ENCODE measurements at places on chromosomes 4 and X. TPM values are rescaled to one million over a fixed set of nuclear protein-coding genes. Genes with fewer than 3 reads are reported as not detected.

- DNase-seq, result no peak
Observed at GRCh38 chr4:37728064-37728463, 41.9 kb upstream of the RELL1 start.

RRH gene
- not detected for total RNA-seq

SRPK3 gene
- total RNA-seq, result 0.05 TPM

DNA sequence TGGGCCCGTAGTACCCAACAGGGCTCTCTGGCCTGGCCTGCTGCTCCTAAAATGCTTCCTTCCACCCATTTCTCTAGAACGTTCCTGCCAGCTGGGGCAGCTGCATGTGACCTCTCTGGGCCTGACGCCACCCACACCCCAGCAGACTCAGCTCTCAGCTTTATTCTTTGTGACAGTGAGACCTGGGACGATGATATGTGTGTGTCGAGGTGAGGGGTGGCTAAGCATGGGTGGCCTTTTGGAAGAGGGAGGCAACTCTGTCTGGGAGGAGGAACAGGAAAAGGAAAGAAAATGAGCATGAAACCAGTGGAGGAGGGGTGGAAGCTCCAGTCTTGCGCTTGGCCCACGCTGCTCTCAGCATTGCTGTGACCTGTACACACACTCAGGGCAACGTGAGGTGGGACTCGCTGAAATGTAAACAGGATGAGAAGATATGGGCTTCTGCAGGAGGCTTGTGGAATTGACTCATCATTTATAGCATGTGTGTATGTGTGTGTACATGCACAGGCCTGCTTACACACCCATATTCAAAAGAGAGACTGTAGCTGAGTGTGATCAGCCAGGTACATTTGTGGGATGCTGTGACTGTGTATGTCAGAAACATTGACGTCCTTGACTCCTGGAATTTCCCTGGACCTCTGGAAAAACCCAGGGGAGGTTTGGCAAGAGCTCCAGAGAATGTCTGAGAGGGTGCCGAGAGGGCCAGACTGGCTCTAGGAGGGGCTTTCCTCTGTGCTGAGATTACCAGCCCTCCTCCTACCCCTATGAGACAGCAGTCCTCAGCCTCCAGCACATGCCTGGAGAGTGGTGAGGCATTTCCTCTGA, 137.9 kb downstream of the PJA1 start:
- DNase-seq, result peak; percentile 68

GLRB gene
- total RNA-seq, result 17.5 TPM

DNA sequence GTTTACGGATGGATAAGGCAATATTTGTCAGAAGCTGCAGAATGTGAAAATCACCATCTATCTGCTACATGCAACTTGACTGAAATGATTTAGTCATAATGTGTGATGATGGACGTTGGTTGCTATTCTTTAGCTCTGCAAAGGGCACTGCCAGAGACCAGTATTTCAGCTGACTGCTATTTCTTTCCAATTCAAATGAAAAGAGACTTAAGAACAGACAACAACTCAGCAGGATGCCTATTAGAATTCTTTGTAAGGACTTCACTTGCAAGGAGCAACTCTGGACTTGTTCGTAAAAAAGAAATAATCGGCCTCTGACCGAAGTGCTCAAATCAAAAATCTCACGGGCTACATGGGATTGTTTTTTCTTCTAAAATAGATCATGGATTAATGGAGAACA, 262.7 kb downstream of the DHX15 start:
- DNase-seq, result no peak

- peak; percentile 23 for DNase-seq
Observed at GRCh38 chr4:109947457-109947856, 34.8 kb downstream of the EGF start.

GRCh38 chrX:50206753-50207152, 2.2 kb downstream of the CCNB3 start:
- DNase-seq, result no peak

DNA sequence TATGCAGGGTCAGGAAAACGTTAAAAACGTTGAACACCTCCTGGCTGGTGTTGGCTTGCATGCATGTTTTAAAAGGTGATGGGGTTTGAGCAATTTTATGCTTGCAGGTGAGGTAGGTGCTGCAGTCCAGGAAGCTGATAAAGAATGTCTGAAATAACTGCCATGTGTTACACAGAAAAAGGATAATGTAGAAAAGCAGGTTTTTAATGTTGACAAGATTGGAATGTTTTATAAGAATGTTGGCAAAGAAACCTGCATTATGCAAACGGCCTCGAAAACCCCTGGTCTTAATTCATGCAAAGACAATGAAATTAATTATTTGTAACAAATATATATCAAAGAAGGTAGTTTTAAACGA, 723.7 kb upstream of the AGA start:
- DNase-seq, result no peak

GRCh38 chrX:45715748-45716147, 515.1 kb upstream of the DIPK2B start:
- peak; percentile 75 for DNase-seq

DNA sequence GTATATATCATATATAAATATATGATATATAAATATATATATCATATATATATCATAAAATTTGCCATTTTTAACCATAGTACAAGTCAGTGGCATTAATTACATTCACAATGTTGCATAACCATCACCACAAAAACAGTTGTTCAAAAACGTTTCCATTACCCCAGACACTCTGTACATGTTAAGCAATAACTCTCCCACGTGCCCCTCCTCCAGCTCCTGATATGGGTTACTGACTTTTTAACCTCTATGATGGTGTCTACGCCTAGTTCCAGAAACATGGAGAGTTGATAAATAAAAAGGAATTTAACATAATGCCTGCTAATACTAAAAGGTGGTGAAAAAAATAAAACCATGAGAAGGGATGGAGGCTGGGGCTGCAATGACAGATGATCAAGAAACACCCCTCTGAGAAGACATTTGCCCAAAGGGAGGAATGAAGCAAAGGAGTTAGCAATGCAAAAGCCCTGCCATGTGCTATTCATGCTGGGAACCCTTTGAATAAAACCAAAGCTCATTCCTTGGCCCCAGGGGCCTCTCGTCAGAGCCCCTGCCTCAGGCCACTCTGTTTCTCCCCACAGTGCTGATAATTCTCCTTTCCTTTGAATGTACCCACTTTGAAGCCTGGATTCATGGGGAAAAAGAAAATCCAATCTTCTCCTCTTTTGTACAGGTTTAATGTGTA, 144.3 kb downstream of the NWD2 start:
- DNase-seq, result no peak

GPRASP1 gene
- total RNA-seq, result 2.6 TPM

GRCh38 chr4:51842167-51842553, 793 bp upstream of the DCUN1D4 start:
- no peak for DNase-seq

DNA sequence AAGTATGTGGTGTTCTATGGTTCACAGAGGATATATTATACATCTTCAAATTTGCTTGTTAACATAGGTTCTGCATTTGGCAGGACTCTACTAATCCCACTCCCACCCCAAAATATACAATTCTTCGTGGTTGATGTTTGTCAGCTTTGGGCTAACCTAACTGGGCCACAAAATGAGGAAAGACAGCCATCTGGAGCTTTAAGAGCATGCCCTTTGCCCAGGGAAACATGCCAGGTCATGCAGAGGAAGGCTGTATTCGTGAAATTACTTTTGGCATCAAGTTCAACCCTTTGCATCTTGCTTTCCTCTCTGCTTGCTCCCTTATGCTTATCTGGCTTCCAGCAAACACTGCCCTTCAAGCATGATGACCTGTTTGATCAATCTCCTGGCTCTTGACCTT, 46.8 kb upstream of the F9 start:
- no peak for DNase-seq

GRCh38 chr4:66169341-66169740, 499.1 kb upstream of the EPHA5 start:
- DNase-seq, result no peak

All from dermis blood vessel endothelial cell (primary cell).